Activated T-cell treated with anti-CD3 and anti-CD28 coated beads, Interleukin-2, amount 50 U/mL, for 4 hours (primary cell): ENCODE measurements at places on chromosomes 7 and 10.

DNA sequence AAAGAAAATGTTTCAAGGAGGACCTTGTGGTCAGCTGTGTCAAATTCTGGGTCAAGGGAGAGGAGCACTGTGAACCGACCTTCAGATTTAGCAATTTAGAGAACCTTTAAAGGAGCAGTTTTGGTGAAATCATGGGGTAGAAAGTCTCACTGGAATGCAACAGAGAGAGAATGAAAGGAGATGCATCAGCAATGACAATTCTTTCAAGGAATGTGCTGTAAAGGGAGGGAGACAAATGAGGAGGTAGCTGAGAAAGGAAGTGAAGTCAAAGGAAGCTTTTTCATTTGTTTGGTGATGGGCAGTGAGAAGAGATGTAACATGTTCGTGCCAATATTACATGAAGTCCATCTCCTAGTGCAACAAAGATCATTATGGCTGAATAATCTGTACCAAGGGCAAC, 166.0 kb downstream of the TSPAN12 start:
- no peak for DNase-seq

DNA sequence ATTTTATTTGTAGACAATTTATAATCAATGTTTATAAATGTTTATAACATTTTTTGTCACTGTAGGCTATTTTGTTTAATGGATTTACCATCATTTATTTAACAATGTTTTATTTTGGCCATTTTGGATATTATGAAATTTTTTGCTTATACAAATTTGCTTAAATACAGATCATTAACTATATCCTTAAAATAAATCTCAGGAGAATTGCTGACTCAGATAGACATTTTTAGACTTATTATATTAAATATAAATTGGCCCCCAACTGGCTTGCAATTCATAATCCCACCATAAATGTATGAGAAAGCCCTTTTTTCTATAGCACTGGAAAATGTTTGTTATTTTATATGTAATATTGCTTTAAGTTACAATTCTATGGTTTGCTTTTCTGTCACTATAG, 3.8 kb upstream of the CLRN3 start:
- DNase-seq, result no peak

DNA sequence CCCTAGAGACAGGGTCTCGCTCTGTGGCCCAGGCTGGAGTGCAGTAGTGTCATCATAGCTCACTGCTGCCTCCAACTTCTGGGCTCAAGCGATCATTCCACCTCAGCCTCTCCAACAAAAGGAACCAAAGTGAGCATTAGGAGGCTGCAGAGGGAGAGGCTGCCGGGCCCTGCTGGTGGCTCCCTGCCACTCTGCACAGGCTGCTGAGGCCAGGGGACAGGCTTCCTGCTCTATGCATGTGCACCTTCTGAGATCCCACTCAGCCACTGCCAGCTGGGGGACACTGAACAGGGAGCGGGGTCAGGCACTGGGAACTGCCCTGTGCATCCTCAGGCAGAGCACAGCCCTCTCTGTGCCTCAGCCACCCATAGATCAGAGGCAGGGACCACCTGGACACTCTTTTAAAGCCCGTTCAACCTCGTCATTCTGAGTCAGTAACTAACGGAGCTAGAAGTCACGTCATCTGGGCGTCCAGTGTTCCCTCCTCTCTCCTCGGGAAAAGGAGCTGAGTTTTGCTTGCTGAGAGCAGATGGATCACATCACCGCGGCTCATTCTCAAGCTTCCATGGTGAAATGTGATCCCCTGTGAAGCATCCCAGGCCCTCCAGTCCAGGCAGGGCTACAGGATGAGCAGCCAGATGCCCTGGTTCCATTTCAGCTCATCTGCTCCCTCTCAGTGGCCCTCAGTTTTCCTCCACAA, 109.6 kb downstream of the MYL10 start:
- no peak for DNase-seq

- DNase-seq, result no peak
Observed at GRCh38 chr7:128456255-128456725, 612 bp downstream of the HILPDA start.

GRCh38 chr10:2462581-2462980, 604.8 kb upstream of the PFKP start:
- DNase-seq, result no peak

- DNase-seq, result no peak
Observed at GRCh38 chr7:159022238-159022993, 122.3 kb downstream of the VIPR2 start.

DNA sequence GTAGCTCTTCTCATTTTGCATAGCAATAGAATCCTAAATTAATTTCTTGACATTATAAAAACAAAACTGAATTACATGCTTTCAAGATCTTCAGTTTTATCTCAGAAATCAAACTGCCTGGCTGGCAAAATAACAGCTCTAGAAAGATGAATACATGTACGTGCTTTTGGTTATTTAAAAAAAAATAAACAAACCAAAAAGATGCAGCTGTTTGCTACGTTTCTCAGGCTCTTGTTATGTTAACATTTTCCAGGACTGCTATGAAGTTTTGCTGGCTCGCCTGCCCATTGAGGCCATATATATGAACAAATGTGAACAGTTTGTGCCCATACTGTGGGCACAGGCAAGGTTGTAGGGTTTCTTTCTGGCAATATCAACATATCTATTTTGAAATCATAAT, 86.6 kb downstream of the ODAD2 start:
- DNase-seq, result no peak

DNA sequence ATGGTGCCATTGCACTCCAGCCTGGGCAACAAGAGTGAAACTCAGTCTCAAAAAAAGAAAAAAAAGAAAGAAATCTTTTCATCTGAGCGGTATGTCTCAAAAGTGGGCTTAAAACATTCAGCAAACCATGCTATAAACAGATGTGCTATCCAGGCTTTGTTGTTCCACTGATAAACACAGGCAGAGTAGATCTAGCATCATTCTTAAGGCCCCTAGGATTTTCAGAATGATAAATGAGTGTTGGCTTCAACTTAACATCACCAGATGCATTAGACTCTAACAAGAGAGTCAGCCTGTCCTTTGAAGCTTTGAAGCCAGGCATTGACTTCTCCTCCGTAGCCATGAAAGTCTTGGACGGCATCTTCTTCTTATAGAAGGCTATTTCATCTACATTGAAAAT, 23.1 kb downstream of the DYDC2 start:
- DNase-seq, result no peak
